ENCODE measurements at places on chromosomes 12 and 14.

DNA sequence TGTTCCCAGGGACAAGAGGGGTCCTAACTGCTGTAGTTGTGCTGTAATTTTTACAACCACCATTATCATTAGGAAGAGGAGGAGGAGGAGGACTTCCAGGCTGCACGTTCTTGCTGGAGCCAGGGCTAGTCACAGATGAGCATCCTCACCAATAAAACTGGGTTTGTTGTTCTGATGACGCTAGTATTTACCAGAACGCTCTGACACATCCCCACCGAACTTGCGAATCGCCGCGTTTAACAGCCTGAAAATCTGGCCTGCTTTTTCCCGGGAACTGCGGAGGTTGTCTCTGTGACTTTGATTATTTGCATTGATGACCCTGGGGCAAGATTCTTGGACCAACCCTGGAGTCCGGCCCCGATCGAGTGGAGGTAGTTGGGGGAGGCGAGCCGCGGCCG is 10.2 kb downstream of the TBX5 start:
- no peak for DNase-seq

- no peak for DNase-seq
Observed at GRCh38 chr14:75615200-75615599, 36.8 kb downstream of the FLVCR2 start.

- no peak for DNase-seq
Observed at GRCh38 chr14:72237722-72238666, 305.8 kb downstream of the RGS6 start.

- no peak for DNase-seq
Observed at GRCh38 chr14:90743826-90744225, 72.4 kb downstream of the TTC7B start.

DNA sequence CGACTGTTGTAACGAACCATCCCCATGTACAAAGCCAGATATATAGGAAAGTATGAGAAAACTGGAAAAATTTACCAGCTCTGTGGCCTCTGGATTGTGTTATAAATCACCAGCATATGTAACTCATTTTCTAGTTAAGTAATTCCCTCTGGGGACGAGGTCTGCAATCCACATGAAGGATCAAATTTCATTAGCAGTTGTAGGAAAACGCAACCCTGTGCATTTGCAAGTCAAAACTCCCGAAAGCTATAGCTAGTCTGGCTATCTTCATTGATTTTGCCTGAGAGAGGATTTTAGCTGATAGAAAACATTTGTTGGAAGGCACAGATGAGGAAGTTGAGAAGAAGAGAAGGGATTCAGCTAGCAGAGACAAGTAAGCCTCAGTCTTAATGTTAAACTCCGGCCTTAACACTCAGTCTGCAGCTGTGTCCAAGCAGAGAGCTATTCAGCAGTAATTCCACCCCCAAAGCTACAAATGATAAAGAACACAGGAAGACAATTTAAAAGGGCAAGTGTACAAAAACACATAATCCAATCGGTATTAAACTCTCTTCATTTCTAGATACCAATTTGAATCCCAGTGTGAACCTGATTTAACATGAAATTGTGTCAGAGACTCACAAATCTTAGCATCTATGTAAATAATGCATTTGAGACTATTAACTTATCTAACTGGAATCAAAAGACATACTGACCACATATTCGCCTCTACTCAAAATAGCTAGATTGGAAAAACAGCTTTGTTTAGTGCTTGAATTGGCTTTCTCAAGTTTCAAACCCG is 54.2 kb upstream of the CERS5 start:
- DNase-seq: no peak

DNA sequence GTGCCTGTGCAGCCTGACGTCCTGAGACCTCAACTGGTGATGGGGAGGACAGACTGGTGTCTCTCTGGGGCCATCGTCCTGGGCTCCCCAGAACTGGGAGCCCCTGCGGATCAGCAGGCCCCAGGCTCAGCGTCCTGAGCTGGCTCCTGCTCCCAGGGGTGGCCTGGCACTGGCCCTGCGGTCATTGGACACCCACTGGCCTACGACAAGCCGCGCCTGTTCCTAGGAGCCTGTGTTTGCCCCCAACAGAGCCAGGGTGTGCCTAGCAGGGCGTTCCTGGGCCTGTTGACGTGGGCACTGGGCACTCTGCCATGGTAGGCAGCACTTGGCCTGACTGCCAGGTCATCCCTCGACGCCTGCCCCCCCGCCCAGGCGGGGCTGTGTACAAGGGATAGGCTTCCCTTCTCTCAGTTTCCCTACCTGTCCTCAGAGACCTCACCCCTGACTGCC is 8.4 kb downstream of the ADSS1 start:
- DNase-seq: no peak

DNA sequence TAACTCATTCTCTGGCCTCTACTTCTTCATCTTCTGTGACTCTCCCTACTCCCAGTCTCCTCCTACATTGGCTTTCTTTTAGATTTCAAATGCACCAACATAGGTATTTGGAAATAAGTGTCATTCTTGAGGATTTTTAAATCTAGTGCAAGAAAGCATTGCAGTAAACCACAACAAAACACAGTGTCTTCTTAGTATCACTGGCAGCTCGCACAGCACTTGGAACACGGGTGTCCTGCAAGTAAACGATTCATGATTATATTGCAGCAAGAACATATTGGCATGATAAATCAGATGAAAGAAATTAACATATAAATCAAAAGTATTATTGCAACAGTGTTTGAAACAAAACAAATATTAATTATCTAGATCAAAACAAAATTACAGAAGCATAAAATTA is 45.6 kb downstream of the MAGOHB start:
- no peak for DNase-seq

DNA sequence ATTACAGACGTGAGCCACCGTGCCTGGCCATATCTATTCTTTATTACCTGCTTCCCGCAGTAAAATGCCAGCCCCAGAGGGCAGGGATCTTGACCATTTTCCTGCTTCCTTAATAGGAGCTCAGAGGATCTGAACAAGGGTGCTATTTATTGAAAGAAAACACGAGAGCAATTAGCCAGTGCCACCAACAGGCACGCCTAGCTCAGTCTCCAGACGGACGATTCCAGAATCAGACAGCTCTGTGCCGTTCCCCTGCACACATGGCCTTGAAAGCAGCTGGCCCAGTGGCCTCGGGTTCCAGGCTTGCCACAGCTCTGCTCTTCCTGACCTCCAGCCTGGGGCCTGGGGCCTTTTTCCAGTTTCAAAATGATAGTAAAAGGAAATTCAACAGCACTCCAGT is 135.2 kb upstream of the RFLNA start:
- DNase-seq: no peak

GRCh38 chr14:58191763-58192601 is 8.0 kb upstream of the ACTR10 start:
- DNase-seq: no peak

DNA sequence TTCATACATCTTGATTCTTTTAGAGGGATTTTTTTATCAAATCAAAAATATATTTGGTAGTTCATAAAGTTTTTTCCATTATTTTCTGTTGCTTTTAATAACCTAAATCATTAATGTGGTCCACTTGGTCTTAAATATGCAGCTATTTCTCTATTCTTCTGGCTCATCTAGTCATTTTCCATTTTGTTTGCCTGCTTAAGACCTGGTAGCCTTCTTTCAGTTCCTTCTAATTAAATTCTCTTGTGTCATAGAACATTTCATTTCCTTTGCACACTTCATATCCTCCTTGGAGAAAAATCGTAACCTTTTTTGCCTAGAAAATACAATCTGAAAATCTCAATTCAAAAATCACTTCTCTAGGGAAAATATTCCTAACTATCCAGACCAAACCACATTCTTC is 387.0 kb downstream of the LRFN5 start:
- DNase-seq: no peak

DNA sequence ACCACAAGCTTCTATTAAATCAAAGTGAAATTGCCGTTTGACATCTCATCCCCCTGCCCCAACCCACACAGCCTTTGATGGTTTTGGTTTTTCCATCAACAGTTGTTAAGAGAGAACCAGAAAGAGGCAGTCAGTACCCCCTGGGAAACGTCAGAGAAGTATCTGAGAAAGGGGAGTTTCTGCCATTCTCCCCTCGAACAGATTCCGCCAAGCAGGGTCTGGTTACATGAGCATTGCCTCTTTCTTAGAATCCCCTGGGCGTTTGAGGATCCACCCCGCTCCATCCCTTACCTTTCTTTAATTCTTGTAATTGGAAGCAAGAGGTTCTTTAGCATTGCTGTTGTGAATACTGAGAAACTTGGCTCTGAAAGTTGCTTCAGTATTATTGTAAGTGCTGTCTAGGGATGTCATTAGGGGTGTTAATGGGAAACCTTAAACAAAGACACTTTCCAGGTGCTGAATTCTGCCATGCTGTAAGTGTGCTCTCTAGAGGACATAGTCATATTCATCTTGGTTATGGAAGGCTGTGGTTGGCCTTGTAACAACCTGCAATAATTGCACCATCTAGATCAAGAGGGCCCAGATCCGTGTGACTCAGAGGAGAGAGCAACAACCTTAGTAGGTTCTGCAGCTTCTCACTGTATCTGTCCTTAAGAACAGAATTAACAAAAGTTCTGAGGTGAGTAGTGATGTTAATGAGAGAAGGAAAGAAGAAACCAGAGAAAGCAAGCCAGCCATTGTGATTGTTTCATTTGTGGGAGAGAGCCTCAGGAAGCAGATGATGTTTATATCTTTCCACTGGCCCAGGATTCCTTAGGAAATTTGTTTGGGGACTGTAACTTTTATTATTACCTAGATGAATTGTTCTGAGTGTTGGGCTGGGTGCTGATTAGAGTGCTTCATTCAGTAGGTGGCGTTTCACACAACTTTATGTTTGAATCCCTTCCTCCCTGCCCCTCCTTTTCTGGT is 9.0 kb downstream of the TMBIM6 start:
- no peak for DNase-seq

DNA sequence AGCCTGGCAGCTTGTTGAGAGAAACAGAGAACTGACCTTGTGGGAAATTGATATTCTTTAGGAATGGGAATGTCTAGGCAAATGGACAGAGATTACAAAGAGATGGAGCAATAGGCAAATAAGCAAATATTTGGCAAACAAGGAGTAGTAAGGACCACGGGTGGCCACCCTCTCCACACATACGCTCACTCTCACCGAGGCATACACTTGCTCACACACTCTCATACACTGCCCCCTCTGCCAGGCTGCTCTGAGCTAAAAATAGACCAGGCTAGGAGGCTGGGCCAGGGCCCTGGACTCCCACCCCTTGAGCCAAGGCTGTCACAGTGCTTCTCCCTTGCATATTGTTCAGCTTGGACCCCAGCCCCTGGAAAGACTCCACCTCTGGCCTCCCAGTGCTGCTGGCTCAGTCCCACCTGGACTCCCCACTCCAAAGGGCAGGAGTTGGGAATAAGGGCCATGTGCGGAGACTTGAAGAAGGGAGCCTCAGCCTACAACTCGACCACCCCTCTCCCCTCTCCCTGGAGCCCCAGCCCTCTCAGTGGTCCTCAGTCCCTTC is 1.1 kb downstream of the PPP1R1A start:
- DNase-seq: peak; percentile 49

GRCh38 chr14:75230140-75230792 is 48.4 kb upstream of the FOS start:
- no peak for DNase-seq

- no peak for DNase-seq
Observed at GRCh38 chr14:77344377-77344996, 23.7 kb downstream of the GSTZ1 start.

- no peak for DNase-seq
Observed at GRCh38 chr12:102388469-102388868, 91.9 kb downstream of the IGF1 start.

DNA sequence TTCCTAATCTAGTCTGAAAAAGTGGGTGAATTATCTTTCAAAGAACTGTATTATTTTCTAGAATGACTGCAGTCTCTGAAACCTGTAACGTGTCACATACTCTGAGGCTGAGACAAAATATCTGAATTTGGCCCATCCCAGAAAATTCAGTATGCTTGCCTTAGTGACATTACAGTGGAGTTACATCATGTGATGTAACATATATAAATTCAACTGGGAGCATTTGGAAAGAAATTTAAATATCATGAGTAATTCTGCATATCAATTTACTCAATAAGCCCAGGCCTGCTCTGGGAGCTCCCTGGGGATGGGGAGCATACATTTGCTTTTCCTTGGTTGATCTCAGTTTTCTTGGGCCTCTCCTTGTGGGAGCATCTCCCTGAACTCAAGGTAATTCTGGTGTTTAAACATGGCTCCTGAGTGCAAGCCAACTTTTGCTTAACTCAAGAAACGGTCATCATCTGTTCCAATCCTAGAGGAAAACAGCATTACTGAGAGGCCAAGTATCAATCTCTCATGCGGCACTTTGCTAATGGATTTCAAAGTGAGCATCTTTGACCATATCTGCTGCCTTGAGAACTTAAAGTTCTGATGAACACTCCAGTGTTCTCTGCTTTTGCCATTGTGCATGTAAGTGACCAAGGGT is 54.4 kb downstream of the AKAP6 start:
- DNase-seq: no peak

DNA sequence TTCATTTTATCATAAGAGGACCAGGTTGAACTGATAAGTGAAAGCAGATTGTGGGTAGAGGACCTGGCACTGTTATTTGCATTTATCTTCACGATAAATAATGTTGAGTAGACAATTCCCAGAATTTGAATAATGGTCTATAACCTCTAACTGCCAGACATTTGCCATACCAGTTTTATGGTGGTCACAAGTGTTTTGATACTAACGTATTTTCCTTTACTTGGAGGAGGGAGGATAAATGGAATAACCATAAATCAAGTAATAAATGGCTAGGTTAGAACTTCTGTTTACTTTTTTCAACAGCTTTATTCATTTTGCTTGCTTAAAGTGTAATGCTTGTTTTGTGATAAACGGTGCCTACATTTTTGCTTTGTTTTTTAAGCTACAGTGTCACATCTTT is 9.5 kb downstream of the PAX9 start:
- no peak for DNase-seq

DNA sequence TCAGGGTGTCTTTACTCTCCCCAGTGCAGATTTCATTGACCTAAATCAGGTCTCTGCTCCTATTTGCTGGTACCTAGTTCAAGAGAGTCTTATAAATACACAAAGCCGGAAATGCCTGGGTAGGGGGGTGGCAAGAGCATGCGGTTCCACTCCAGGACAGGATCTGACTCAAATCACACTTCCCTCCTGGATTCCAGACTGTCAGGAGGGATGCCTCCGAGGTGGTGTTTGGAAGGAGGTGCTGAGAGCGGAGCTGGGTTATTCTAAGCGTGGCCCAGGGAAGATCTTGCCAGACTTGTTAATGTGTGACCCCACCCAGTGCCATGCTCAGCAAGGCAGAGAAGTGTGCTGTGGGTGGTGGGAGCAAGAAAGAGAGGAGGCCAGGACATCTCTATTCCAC is 49.8 kb downstream of the B4GALNT3 start:
- DNase-seq: no peak

DNA sequence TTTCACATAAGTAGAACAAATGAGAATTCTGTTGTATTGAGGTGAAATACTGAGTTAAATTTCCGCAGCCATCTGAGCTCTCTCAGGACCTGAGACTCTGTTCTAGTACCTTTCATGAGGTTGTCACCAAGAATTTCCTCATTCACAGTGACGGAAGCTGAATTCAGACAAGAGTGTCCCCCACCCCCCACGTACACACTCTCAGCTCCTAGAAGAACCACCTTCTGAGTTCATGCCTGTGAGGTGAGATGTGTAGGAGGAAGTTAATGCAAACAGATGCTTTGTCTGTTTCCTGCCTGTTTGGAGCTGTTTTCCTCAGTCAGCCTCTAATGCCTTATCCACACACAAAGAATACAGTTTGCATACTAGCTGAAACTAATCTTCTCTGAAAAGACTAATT is 18.2 kb downstream of the BICDL1 start:
- no peak for DNase-seq
